ENCODE measurements at places on chromosomes 2 and 18. TPM values are rescaled to one million over a fixed set of nuclear protein-coding genes. Genes with fewer than 3 reads are reported as not detected.

DNA sequence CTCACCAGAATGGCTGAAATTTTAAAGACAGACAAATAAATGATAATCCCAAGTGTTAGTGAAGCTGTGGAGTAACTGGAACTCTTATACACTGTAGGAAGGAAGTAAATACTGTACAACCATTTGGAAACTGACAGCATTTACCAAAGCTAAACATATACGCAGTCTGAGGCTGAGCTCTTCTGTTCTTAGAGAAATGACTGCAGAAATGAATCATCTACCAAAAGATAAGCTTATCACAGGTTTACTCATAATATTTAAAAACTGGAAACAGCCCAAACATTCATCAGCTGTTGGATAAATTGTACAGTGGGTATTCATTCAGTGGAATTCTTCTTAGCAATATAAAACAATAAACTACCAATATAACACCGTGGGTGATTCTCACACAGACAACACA, 218.2 kb upstream of the RAB12 start:
- DNase-seq = no peak

DNA sequence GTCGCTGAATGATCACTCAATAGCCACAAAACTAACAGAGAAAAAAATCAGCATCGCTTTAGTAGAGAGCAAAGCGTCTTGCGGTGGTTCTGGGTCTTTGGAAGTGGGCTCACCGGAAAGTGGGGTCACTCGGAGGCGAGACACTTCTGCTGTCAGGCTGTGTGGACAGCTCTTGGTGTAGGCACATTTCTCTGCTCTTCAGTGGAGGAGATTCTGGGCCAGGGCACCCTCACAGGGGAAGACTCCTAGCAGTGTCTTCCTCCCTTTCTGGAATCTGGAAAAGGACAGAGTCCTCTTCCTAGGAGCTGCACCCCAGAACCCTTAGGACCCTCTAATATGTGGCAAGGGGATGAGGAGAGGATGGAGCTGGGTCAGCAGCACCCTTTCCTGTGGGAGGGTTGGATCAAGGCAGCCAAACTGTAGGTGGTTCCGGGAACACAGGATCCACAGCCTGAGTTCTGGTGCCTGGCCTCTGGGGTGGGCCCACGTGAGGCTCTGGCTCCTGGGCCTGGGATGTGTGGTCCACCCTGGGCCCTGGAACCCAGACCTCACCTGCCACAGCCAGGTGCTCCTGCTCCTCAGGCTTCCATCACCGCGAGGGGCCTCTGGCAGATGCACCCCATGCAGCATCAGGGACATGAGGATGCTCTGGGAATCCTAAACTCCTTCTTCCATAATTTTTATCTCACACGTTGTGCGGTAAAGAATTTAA, 25.1 kb downstream of the GPR35 start:
- DNase-seq = no peak

- no peak for DNase-seq
These were observed 226.6 kb downstream of the EPHA4 start for GRCh38 chr2:221345516-221345915.

DNA sequence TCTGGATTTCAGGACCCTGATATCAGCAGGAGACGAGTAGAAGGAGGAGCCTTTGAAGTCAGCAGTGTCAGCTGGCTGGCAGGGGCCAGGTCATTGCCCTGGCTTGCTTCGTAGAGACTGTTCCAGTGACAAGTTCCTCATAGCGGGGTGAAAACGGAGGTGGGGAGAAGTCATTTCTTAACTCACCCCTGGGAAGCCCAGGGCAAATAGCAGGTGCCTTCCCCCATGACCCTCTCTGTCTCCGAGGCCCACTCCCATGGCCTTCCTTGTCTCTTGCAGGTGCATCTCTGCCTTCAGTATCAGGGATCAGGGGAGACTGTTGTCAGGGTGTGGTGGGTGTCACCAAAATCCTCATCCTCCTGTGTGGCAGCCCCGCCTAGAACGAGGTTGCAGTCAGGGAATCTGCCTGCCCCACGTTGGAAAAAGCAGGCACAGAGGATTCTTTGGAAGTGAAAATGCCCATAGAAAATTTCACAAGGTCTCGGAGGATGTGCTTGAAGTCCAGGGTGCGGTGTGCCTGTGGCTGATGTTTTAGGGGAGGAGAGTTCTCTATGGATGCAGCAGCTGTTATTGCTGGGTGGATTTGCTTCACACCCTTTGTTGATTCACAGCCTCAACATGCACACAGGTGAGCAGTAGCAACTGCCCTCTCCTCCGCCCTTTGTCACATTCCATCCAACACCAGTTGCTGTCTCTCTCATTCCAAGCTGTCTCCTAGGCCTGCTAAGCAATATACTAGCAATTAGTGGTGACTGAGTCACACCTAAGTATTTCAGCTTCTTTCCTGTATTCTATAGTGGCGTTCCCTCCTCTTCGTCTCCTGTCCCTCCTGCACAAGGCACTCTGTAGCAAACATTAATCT, 142.6 kb upstream of the FHL2 start:
- no peak for DNase-seq

The EVA1A gene
- 0.26 TPM for total RNA-seq

DNA sequence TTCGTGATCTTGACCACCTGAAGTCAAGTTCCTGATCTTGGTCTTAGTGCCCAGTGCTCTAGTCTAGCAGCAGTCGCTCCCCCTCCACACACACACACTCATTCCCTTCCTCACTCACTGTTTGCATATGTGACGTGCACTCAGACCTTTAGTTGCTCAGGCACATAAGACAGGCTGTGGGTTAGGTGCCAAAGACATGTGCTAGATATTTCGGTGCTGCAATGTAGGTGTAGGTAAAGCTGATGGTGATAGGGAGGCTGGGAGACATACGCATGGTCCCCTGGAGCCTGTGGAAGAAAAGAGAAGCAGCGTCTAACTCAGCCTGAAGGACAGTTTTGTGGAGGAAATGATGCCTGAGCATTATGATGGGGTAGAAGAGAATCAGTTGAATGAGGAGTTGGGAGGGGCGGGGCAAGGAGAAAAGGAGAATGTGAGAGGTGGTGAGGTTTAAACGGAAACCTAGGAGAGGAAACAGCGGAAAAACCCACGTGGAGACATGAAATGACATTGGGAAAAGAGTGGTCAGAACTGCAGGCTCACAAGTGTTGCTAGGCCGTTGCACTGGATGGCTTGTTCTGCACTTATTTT, 3.8 kb downstream of the TTC39C start:
- DNase-seq = no peak

The GPR35 gene
- 1.5 TPM for total RNA-seq

DNA sequence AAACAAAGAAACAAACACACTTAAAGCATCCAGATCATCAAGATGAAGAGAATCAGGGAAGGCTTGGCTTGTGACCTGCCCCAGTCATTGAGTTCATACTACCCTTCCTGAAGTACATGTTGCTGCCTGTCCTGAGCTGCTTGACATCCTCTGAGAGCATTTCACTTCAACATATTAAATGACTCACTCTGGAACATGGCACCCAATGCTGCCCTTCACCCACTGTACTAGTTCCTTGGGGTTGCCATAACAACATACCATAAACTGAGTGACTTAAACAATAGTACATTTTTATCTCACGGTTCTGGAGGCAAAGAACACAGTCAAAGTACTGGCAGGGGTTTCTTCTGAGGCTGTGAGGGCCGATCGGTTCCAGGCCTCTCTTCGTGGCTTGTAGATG, 371.3 kb downstream of the RNF144A start:
- DNase-seq = no peak

DNA sequence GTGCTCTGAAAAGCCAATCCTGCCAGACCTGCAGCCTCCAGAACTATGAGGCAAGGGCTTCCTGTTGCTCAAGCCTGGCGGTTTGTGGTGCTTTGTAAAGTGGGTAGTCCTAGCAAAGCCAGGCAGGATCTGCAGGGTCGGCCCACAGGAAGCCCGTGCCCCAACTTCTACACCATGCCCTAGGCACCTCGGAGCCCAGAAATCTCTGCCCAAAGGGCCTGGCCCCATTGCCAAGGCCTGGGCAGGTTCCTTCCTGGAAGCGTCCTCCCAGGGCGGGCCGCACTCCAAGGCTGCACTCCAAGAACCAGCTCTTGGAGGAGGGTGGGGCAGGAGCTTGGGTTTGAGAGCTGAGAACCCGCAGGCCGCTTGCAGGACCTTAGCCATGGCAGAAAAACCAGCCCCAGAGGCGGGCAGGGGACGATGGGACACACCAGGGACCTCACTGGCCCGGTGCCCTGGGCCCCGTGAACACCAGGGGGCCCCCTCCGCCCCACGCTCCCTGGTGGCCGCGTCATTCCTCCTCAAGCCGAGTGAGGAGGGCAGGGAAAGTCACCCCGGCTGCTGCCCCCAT, 37.2 kb upstream of the ID2 start:
- no peak for DNase-seq

The GCG gene
- not detected for total RNA-seq

- DNase-seq = no peak
These were observed 329.7 kb upstream of the NRP2 start for GRCh38 chr2:205352593-205352992.

The SLC16A14 gene
- total RNA-seq = 7.5 TPM

The ZSWIM2 gene
- not detected for total RNA-seq

DNA sequence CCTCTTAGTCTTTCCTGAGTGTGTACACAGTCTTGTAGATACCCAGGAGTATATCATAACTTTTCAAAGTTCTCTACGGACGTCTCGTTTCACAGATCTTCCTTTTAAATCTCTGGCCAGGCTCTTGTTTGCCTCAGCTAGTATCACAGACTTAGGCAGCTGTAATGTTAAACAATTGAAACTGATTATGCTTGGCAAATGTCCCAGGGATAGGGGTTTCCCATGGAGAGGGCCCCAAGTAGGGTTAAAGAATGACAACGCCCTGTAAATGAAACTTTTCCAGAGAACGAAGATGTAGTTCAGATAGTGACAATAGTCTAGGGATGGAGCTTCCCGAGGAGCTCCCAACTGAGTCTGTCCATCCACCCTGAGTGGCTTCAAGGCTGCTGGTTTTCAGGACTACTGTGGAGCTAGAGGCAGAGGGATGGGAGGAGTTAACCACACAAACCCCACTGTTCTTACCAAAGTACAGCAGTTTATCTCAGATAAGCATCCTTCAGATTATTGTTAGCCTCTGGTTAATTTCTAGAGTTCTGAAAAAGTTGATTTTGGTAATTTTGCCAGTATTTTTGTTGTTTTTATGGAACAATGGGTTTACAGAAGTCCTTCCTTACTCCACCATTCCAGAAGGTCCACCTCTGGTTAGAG, 9.1 kb downstream of the NEURL3 start:
- no peak for DNase-seq

DNA sequence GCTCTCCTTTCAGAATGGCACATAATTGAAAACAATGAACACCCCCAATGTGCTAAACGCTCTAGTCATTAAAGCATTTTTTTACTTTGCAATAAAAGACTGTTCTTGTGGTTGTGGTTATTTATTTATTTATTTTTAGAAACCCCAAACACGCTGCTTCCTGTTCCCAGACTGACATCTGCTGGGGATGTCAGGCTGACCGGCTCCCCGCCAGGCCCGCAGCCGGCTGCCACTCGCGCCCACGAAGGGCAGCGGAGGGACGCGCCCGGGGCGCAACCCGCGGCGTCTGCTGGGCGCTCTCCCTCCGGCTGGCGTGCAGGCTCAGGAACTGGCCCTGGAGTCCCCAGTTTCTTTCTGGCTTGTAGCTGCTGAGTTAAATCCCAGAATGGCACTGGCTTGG, 83.1 kb upstream of the SP3 start:
- DNase-seq = no peak

- no peak for DNase-seq
These were observed 3.5 kb upstream of the B3GNT7 start for GRCh38 chr2:231391981-231392380.

- DNase-seq = no peak
These were observed 85.5 kb downstream of the LTBP1 start for GRCh38 chr2:33032245-33032644.

The BOK gene
- 35.5 TPM for total RNA-seq

DNA sequence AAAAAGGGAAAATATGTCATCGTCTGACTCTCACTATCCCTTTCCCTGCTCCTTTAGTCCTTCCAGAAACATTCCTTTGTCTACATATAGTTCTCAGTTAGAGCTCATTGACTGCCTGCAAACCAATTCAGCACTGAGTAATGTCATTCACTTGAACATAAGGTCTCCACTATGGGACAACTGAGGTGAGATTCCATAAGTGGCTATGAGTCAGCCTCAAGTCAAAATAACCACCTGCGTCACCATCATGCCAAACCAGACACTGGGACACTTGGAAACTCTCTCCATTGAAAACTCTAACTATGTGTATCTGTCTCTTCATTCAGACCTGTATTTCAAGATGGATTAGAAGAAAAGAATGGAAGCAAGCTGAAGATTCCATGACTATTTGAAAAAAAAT, 878.0 kb upstream of the PIK3C3 start:
- DNase-seq = no peak

GRCh38 chr18:23972453-23972852, 42.1 kb upstream of the TTC39C start:
- no peak for DNase-seq

- no peak for DNase-seq
These were observed 120.0 kb upstream of the THSD7B start for GRCh38 chr2:136645236-136645828.

GRCh38 chr2:202490479-202490878, 114.4 kb downstream of the BMPR2 start:
- no peak for DNase-seq

DNA sequence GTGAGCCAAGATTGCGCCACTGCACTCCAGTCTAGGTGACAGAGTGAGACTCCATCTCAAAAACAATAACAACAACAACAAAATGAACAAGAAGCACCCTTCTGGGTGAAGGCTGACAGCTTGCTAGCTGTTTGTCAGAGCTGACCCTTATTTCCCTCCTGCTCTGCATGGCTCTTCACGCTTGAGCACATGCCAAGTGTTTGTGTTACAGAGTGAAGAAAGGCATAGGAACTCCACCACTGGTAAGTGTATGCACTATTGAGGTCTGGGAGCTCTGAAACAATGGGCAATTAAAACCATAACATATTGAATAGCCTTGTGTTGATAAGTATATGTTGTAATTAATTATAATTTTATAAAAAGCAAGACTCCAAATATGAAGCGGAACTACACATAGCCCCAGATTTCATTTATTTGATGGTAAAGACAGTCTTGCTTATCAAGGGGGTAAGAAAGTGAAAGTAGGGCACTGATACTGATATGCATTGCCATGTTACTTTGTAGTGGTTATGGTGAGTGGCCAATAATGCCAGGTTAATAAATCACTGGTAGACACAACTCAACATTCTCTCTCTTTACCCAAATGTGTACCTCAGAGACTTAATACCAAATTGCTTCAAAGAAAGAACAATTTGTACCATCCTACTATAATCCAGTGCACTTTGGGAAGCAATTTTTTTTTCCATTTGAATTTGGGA, 163.4 kb downstream of the VWC2L start:
- no peak for DNase-seq
